ENCODE measurements at places on chromosomes 1 and 21.

GRCh38 chr1:156703741-156704140 is 1.6 kb downstream of the CRABP2 start:
- no peak for DNase-seq

GRCh38 chr1:34827341-34827941 is 32.1 kb downstream of the SMIM12 start:
- DNase-seq = no peak

DNA sequence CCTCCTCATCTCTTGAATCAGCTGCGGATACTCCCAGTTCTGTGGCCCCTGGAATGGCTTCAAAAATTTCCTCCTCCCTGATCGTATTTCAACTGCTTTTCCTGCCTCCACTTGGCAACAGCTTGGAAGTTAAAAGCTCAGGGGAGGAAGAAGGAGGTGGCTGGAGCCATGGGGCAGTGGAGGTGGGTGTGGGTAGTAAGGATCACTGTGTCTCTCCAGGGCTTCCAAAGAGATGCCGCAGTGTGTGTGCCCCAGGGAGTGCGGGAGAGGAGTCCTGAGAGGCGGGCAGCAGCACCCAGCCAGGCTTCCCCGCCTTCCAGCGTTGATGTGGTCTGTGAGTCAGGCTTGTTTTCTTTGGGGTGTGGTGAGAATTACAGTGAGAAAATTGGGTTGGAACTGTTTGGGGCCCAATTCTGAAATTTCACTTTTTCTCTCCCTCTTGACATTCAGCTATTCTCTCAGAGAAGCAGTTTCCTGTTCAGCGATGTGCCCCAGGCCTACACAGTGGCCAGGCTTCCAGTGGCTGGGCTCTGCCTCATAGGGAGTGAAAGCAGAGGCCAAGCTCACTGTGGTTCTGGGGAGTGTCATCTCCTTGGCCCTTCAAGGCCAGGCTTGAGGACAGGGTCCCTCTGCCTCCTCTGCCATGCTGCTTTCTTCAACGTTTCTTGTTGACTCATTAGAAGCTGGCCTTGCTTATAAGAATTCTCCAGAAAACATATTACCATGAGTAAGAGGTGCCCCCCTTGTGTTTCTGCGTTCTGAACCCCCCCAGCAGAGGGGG is 69.0 kb downstream of the PGM1 start:
- no peak for DNase-seq

DNA sequence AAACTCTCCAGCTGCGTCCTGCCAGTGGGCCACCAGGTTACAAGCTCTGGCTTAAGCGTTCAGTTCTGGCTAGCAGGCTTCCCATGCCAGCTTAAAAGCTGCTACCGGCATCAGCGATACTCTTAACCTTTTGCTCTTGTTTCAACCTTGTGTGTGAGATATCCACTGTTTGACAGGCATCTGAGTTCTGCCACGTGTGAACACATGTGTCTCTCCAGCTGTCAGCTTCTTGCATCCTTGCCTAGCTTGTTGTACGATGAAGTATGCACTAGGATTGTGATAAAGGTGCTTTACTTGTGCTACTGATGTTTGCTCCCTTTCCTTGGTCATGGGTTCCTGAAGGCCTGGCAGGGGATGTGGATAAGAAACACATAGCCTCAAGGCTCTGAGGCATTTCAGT is 201.6 kb downstream of the PRDM2 start:
- DNase-seq = no peak

GRCh38 chr21:46054031-46054430 is 43.9 kb upstream of the COL6A2 start:
- no peak for DNase-seq

GRCh38 chr1:244768804-244769203 is 66.7 kb upstream of the COX20 start:
- DNase-seq = no peak

GRCh38 chr21:44994047-44994694 is 54.3 kb downstream of the SLX9 start:
- no peak for DNase-seq

DNA sequence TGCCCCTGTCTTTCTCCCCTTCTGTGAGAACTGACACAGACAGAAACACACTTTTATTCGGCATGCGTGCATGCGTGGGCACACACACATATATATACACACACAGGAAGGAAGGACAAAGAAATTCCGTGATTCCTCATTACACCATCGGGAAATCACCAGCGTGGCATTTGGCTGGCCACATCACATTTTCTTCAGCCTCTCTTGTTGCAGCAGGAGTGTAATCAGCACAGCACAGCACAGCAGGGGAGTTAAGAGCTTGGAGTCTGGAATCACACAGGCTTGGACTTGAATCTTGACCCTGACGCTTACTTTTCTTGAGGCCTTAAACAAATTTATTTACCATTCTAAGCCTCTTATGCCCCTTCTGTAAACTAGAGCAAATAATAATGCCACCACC is 45.3 kb upstream of the EPHA8 start:
- DNase-seq = no peak

DNA sequence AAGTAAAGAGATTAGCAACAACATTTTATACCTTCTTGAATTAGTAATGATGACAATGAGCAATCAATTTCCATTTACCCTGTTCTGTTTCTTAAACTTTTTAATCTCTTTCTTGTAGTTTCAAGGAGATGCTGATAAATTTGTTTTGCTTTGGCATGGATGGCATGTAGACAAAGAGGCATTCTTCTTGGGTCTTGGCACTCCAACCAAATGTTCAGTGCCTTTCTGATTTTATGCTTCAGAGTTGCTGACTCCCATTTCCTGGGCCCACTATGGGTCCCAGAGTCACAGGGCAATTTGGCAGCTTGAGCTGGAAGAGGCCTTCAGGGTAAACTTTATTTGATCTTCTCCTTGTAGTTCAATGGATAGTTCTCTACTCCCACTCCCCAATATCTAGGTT is 42.1 kb upstream of the OSBPL9 start:
- no peak for DNase-seq

DNA sequence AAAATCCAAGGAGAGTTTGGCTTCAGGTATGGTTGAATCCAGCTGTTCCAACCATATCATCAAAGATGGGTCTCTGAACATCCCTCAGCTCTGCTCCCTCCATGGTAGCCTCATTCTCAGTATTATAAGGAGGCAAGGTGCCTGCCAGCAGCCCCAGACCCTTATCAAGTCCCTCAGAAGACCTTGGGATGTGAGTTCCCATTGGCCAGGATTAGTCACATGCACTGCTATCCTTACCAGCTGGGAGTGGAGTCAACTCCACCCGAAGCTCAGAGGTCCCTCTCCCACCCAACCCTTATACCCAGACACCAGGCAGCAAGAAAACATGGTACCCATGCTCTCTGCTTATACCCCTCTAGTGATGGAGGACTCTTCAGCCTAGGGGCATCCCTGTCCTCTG is 153.7 kb upstream of the ZBTB40 start:
- DNase-seq = no peak

DNA sequence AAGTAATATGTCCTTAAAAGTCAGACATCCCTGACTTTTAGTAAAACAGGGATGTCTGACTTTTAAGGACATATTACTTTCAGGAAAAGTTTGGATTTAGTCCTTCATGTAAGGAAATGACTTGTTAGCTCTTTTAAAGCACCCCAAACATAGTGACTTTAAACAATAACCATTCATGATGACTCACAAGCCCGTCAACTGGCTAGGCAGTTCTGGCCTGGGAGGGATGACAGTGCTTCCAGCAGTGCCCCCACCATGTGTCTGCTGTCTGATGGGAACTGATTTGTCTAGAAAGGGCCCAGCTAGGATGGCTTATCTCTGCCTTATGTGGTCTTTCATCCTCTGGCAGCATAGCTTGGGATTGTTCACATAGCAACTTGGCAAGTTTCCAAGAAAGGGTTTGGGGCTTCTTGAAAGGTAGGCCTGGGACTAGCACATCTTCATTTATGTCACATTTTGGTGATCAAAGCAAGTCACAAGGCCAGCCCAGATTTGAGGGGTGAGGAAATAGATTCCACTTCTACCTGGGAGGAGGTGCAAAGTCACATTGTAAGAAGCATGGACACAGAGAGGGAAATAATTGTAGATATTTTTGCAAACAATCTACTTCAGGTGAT is 143.5 kb downstream of the C1orf94 start:
- DNase-seq = no peak

GRCh38 chr1:227938911-227939790 is 8.6 kb downstream of the WNT9A start:
- no peak for DNase-seq
